CD4-positive, alpha-beta T cell treated with Interleukin-10 for 1 hour (primary cell): ENCODE measurements at places on chromosomes 2 and 18.

- DNase-seq: peak; percentile 91
These were observed 11.3 kb downstream of the STK17B start for GRCh38 chr2:196160101-196160500.

GRCh38 chr2:104868505-104868866 is 14.6 kb downstream of the POU3F3 start:
- no peak for DNase-seq

DNA sequence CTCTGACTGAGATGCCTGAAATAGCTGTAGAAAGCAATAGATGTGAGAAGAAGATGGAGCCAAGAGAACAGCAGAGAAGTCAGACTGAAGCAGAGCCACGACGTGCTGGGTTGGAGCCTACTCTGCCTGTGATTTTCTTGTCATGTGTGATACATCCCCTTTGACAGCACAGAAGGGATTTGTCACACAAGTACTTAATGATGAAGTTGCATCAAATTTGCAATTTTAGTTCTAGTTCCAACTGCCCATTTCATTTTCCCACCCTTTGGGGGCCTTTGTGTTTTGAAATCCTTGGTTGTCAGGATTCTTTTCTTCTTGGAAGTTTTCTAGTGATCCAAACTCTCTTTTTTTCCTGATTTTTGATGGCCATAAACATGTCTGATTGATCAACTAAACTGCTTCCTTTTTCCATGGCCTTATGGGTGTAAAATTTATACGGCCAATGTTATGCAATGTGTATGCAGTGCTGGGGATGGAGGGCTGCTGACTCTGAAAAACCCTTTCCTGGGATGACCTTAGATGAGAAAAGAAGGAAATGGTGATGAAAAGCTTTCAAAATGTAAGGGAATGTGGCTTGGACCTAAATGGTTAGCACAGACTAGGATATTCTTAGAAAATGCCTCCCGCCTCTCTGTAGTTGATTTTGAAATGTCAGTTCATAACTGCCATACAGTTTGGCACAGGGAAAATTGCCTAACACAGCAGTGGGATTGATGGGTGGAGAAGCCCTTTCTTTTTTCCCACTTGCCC is 9.6 kb upstream of the B3GNT2 start:
- no peak for DNase-seq

- DNase-seq: no peak
These were observed 443.6 kb downstream of the NBAS start for GRCh38 chr2:15117409-15118050.

DNA sequence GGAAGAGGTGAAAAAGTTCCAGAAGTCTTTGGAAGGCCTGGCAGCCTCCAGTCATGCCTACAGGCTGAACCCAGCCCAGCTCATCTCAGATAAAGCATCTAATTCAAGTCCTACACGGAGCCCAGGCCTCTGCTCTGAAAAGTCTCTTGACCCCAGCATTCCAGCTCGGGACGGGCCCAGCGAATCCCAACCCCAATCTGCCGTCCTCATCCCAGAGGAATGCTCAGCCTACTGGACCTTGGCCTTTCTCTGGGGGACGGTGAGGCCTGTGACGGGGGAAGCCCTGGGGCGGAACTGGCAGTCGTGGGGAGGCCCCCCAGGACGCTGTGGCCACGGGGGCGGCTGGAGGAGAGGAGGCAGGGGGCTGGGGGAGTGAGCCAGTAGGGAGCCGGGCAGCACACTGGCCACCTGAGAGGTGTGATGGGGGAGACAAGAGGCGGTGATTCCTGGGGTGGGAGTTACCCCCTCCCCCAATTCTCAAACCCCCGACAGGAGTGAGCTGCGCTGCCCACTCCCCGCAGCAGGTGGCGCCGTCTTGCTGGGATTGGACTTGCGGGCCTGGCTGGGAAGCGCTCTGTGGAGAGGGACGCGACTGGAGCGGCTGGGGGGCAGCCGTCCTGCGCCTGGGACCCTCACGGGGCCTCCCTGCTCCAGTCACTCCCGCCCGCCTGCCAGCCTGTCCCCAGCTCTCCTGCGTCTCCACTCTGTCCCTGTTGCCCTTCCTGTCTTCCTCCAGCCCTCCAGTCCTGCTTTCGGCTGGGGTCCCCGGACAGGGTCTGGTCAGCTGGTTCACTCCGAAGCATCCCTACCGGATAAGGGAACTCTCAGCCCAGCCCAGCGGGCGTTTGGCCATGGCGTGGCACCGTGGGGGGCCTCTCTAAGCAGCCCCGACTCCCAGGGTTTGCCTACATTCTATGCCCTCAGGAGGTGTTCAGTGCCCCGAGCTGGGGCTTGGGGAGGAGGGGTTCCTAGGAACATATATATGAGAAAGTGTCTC is 182.6 kb upstream of the HAAO start:
- DNase-seq: peak; percentile 52
